ENCODE measurements at places on chromosomes 2 and 18.

DNA sequence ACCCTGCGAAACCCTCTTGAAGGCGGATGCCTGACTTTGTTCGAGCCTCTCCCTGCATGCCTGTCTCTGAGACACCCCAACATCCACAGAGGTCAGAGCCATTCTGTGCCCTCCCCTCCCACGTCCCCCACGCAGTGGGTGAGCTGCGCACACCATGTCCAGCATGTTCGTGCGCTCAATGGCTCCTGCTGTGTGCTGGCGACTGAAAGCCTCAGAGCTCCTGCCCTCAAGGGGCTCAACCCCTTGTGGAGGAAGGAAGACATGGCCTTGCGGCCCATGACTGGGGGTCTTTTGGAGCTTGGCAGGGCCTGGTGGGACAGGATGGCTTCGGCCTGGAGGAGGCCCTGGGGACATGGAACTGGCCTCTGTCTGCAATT, 45.7 kb downstream of the ANKMY1 start:
- DNase-seq, result no peak

DNA sequence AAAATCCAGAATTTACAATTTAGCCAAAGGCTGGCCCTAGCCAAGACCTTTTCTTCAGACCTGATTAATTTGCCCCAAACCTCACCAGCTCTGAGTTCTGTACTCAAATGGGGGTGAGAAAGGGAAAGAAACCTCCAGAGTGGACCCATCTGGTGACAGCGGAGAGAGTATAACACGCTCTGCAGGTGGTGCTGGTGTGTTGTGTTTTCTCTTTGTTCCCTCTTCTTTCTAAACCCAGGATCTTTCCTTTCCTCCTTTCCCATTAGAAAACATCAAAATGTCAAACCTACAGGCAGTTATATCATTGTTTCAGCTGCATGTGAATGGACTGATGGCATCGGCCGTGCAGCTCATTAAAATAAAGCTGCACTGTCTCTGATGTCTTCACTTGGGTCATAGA, 253.2 kb upstream of the SP5 start:
- DNase-seq, result no peak

GRCh38 chr2:179234658-179235240, 29.9 kb downstream of the SESTD1 start:
- DNase-seq, result no peak

DNA sequence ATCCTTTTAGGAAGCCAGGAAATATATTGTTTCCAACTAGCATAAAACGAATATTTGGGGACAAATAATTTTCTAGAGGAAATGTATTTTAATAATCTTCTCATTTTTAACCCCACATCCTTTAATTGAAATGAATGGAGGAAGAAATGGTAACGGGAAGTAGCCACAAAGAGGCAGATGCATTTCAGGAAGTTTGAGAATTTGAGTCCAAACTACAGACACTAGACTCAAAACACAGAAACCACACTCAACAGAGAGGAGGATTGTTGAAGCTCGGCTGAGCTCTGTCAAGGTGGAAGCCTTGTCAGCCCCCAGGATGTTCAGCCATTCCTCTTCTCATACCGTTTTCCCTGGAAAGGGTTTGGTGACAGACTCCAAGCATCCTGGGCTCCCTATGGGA, 288.5 kb downstream of the NAPG start:
- DNase-seq, result no peak

DNA sequence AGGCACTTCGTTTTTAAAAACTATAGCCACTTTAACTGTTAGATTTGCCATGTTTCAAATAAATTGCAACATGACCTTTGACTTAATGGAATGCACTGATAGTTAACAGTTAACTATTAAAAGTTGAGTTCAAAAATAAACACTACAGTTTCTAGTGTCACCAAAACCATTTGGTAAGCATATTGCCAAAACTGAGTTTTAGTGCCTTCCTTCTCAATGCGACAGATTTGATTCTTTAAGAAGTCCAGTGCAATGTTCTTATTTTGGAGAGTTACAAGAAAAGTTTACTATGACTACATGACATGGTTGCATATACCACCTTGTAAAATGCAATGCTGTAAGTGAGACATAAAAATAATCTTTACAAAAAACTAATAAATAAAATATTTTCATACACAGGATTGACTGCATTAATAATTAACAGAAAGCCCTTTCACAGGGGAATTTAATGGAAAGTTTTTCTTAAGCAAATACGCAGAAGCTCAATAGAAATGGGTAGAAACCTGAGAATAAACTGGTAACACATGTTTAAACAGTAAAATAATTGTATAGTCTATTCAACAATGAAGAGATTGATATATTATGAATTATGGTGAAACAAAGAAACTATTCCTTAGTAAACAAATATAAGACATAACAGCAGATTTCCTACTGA, 53.8 kb downstream of the GRB14 start:
- DNase-seq, result no peak

- DNase-seq, result no peak
These were observed 74.4 kb downstream of the SH3RF3 start for GRCh38 chr2:109203246-109204011.

DNA sequence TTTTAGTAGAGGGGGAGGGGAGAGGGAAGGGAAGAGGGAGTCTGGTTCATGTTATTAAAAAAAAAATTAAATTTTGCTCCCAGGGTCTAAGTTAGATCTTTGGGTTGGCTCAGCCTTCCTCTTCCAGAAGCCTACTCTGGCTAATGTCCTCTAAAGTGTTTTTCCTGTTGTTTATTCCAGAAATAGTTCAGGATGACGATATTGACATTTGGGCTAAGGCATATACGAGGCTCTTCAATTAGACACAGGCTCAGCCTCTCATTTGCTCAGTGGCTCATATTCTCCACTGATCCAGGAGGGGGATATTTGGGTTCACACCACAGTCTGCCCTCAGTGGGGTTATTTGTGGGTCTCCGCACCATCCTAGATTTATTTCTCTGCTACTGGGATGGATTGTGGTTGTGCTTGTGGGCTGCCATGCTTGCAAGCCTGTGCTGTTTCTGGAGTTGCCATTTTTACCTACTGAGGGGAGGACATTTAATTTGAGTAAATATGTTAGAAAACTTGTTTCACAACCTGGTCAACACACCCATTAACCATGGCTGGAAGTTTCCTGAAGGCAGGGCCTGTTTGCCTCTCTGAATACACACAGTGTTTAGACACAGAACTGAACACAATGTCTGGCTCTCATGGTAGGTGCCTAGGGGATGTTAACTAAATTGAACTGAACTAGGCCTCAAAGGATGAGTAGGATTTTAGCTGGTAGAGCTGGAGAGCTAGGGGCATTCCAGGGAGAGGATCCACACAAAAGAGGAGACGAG, 257.5 kb upstream of the EPAS1 start:
- DNase-seq, result no peak

- DNase-seq, result no peak
These were observed 1087.9 kb downstream of the CBLN2 start for GRCh38 chr18:71456206-71456605.

GRCh38 chr2:217551252-217551899, 451.4 kb downstream of the TNS1 start:
- DNase-seq, result no peak

GRCh38 chr2:232372231-232373208, 6.0 kb upstream of the ALPP start:
- no peak for DNase-seq

DNA sequence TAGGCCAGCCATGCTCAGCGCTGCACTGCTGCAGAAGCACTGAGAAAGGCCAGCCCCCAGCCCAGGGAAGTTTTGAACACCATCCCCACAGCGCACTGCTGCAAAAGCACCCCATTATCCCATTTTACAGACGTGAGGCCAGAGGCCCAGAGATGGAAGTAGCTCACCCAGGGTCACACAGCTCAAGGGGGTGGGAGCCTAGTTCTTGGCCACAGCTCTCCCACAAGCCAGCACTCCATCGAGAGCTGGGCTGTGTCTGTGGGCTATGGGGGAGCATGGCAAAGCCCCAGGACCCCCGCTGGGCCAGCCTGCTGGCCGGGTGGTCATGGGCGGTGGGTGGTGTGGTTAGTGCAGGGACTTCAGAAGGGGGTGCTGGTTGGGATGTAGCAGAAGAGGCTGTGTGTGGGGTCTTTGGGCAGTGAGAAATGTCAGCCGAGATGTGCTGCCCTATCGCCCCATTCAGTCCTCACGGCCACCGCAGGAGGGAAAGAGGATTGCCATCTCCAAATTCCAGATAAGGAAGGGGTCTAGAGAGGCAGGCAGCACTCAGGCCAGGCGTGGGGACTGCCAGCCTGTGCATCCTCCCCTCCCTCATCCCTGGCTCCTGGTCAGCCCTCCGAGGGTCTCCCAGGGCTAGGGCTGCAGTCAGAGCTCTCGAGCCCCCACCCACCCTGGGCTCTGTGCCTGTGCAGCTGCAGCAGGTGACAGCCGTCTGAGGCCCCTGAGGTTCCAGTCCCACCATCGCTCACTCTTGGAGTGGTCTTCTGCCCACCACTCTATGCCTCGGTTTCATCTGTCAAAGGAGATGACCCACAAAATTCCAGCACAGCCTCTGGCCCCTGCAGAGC, 17.0 kb upstream of the GPR17 start:
- no peak for DNase-seq

GRCh38 chr2:222479859-222480258, 55.5 kb downstream of the SGPP2 start:
- DNase-seq, result no peak

DNA sequence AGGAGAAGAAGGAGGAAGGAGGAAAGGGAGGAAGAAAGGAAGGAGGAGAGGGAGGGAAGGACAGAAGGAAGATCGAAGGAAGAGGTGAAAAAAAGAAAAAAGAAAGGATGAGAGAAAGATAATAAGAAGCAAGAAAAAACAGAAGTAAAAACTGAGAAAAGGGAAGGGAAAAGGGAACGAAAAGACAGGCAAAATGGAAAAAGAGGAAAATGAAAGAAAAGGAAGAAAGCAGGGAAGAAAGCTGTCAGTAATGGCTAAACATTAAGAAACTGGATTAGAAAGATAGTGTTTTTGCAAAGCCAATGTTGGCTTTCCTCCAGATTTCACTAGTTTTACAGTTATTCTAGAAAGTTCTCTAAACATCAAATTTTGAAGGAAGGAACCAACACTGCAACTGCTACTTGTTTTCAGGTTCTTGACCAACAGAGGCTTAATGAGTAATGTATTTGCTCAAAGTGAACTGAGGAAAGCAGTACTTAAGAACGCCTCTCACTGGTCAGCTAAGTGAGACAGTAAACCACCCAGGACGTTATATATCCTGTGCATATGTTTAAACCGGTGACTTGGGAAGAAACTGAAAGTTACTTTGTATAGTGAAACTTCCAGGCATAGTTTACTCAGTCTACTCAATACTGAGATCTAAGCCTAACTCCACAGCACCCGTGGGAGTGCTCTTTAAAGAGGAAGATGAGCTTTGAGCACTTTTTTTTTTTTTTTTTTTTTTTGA, 286.2 kb upstream of the TRIB2 start:
- DNase-seq, result peak; percentile 15

GRCh38 chr2:136185981-136186776, 68.2 kb upstream of the CXCR4 start:
- no peak for DNase-seq

DNA sequence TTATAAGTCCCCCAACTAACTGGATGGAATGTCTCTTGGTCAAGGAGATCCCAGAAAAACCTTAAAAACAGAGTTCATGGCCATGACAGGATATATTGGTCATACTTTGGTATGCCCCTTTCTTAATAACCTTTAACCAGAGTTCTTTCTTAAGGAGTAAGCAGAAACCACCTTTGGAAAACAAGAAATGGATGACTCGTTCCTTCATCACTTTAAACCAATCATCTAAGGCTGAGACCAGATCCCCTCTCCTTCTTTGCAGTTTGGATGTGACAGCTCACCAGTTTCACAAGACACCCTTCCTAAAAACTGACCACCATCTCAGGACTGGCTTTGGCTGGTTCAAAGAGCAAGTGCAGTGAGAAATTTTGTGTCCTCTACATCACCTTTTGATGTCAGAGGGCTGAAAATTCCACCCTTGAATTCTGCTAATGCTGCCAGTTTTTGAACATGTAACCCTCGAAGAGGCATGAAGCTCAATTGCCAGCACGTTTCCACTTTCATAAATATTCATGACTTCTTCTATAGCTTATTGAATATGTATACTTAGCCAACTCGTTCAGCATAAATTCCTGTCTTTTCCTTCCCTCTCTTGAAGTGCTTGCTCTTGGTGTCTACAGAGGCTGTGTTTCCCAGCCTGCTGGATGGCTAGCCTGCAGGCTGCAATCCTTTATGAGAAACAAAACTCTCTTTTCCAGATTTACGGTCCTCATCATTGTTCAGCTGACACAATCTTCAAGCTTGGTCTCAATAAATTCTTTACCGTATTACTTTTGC, 1323.5 kb upstream of the TMEFF2 start:
- no peak for DNase-seq

GRCh38 chr2:165547900-165548299, 78.4 kb downstream of the CSRNP3 start:
- DNase-seq, result no peak

DNA sequence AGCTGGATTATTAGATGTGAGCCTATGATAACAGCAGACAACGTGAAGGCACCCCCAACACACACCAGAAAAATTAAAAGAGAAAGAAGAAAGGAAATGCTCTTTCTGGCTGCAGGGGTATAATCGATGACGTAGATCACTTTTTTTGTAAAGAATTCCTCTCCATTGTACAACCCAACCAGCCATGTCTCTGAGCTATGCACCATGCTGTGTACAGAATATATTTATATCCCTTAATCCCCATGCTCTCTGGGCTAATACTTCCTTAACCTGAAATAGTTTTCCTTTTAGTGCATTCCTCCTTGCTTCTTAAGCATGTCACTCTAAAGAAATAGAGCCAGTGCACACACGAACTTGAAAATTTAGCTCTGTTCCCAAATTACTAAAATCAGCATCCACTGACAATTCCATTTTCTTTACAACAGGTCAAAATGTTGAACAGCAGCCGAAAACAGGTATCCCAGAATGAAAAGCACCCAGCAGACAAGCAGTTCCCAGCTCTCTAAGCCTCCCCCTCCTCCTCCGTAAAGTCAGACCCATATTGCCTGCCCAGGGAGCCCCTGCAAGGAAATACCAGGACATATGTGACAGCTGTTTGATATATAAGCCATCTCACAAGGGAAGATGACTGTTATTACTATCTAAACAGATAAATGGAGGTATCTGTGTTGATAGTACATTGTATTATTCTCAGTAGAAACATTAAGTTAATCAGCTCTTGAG, 247.4 kb upstream of the RAB6C start:
- no peak for DNase-seq

GRCh38 chr2:23794234-23794633, 132.7 kb downstream of the ATAD2B start:
- DNase-seq, result no peak

- no peak for DNase-seq
These were observed 300.3 kb downstream of the AGPS start for GRCh38 chr2:177692783-177693269.

GRCh38 chr2:76808732-76809131, 713.4 kb downstream of the LRRTM4 start:
- DNase-seq, result no peak

Measured in stimulated activated CD4-positive, alpha-beta T cell treated with anti-CD3 and anti-CD28 coated beads, Interleukin-12 subunit alpha, Interleukin-12 subunit beta, amount 100 ng/mL, for 4 hours (primary cell).